ENCODE measurements at places on chromosomes 12 and 14.

- DNase-seq = no peak
These were observed 2.1 kb upstream of the RABGGTA start for GRCh38 chr14:24273422-24273998.

DNA sequence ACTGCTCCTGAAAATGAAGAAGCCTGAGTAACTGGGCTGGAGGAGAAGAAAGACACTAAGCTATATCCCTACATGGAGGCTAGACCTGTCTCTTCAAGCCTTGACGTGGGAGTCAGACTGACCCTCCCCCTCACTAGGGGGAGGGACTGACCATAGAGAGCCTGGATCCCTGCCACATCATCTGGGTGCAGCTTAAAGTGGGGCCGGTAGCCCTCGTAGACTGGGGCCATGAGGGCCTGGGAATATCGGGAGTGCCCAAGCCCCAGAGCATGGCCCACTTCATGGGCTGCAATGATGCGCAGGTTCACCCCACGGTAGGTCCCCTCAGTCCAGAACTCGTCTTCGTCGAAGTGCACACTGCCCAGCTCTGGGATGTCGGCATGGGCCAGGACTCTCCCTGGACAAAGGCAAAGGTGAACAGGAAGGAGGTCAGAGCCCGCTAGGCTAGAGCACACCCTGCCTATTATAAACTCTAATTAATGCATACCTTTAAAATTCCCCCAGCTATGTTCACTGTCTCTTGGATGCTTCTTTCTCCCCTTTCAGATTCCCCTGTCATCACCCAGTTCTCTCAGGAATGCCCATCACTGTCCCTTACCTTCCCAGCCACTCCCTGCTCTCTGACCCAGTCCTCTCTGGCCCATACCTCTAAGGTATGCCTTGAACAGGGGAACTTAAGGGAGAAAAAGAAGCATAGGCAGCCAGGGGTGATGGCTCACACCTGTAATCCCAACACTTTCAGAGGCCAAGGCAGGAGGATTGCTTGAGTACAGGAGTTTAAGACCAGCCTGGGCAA lies 3.2 kb downstream of the MMP19 start:
- DNase-seq = no peak

- no peak for DNase-seq
These were observed 425.8 kb upstream of the ATXN7L3B start for GRCh38 chr12:74111688-74112360.

DNA sequence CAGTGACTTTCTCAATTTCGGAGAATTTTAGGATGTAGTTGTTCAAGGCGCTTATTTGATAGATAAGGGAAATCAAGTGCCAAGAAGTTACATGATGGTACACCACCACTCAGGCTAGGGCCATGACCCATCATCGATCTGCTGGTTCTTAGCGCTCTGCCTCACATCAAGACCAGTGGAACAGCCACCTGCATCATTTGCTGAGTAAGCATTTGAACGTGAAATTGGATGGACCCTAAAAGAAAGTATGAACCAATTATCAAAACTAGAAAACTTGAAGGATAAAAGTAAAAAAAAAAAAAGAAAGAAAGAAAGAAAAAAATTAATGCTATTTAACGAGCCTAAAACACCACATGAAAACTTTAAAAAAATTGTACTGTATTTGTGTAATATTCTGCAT lies 27.5 kb upstream of the KRAS start:
- DNase-seq = no peak

- no peak for DNase-seq
These were observed 124.9 kb downstream of the DERA start for GRCh38 chr12:16036073-16036472.

- DNase-seq = no peak
These were observed 109.5 kb downstream of the PAX9 start for GRCh38 chr14:36771028-36771640.

DNA sequence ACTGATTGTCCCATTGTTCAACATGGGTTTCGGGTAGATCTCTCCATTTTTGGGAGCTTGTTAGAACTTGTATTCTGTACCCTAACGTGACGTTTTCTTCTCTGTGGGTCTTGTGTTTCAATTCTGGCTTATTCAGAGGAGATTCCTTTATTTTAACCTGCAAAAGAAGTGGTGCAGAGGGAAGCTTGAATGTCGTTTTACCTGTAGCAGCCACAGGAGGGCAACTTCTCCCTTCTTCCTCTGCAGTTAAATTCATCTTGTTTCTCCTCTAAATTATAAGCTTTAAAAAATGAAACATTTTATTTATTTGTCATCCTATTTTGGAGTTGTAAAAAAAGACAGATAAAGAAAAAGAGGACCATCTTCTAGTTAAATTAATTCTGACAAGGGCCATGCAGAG lies 13.7 kb upstream of the CLEC4D start:
- DNase-seq = no peak

DNA sequence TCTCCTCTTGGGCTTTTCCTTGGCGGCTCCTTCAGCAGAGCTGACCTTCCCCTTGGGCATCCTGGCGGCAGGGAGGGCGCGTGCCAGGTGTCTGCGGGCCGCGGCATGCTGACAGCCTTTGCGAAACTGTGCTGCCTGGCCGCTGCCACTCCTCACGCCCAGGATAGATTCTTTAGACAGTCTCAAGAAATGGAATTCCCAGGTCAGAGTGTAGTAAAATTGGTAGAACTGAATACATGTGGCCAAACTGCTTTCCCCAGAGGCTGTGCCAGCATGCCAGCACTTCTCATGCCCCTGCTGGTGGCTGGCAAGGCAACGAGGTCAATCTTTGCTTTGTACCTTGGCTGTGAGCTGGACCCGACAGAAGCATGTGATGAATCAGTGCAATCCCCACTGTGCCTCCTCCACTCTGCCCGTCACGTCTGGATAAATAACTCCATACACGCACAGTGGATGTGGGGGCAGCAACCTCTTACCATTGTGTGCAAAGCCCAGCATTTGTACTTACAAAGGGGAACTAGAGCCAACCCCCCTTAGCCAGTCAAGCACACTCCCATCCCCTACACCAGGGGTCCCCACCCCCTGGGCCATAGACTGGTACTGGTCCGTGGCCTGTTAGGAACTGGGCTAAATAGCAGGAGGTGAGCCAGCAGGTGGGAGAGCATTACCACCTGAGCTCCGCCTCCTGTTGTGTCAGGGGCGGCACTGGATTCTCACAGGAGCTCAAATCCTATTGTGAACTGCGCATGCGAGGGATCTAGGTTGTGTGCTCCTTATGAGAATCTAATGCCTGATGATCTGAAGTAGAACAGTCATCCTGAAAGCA lies 90.9 kb downstream of the ACTN1 start:
- no peak for DNase-seq

- no peak for DNase-seq
These were observed 250.2 kb downstream of the ANO2 start for GRCh38 chr12:5694759-5695409.

GRCh38 chr12:106815741-106816140 lies 41.3 kb downstream of the RIC8B start:
- no peak for DNase-seq

DNA sequence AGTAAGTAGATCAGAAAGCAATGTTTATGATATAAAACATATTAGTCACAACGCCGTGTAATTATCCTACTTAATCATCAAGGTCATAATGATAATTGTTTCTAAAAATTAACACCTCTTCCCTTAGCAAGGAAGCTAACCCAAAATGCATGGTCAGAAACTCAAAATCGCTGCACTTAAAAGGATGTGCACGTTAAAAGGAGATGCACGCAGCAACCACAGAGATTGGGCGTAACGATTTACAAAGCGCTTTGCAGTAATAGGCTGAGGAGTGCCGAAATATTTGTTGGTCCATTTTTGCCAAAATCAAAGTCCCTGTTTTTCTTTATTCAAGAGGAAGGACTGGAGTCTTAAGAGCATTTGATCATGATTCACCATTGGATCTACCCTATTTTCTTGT lies 1077.2 kb downstream of the VRK1 start:
- no peak for DNase-seq

GRCh38 chr12:113577464-113578129 lies 105.9 kb upstream of the LHX5 start:
- no peak for DNase-seq

- DNase-seq = no peak
These were observed 114.7 kb upstream of the EEA1 start for GRCh38 chr12:93043877-93044209.

DNA sequence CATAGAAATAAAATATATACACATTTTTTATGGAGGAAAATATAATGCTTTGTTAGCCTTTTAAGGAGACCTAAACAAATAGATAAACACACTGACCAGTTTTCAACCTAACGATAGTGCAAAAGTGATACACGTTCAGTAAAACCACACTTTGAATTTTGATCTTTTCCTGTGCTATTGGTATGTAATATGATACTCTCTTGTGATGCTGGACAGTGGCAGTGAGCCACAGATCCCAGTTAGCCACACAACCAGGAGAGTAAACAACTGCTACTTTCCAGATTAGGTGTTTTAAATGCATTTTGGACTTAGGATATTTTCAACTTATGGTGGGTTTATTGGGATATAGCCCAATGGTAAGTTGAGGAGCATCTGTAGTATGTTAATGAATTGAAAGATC lies 243.1 kb downstream of the ERC1 start:
- DNase-seq = no peak

DNA sequence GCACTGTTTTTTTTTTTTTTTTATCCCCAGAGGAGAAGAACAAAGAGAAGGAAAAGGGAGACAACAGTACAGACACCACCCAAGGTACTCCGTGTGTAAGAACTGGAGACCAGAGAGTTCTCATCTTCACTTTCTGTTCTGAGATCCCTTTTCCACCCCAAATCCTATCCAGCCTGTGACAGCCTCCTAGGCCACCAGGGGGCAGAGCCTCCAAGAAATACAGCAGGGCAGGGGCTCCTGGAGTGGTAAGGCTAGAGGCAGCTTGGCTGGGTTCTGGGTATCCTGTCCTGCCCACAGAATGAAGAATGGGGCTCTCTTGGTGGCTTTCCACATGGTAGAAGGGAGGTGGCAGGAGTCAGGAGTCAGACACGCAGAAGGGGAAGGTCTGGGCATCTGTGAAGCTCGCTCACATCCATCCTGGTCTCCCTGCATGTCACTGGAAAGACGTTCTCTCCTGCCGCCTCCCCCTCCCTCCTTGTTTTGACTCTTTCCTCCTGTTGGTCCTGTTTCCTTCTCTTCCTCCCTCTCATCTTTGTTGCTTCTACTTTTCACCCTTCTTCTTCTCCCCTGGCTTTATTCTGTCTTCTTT lies 12.0 kb downstream of the CLSTN3 start:
- peak; percentile 42 for DNase-seq

- no peak for DNase-seq
These were observed 648 bp downstream of the ERP27 start for GRCh38 chr12:14937689-14938088.

Data from stimulated activated CD8-positive, alpha-beta memory T cell treated with anti-CD3 and anti-CD28 coated beads, Interleukin-7, amount 100 ng/mL, for 24 hours (primary cell).